ENCODE measurements at places on chromosomes 5 and 9. TPM values are rescaled to one million over a fixed set of nuclear protein-coding genes. Genes with fewer than 3 reads are reported as not detected.

The ZBTB43 gene
- total RNA-seq = 18.8 TPM

GRCh38 chr5:172789687-172790495, 18.9 kb upstream of the DUSP1 start:
- no peak for DNase-seq

DNA sequence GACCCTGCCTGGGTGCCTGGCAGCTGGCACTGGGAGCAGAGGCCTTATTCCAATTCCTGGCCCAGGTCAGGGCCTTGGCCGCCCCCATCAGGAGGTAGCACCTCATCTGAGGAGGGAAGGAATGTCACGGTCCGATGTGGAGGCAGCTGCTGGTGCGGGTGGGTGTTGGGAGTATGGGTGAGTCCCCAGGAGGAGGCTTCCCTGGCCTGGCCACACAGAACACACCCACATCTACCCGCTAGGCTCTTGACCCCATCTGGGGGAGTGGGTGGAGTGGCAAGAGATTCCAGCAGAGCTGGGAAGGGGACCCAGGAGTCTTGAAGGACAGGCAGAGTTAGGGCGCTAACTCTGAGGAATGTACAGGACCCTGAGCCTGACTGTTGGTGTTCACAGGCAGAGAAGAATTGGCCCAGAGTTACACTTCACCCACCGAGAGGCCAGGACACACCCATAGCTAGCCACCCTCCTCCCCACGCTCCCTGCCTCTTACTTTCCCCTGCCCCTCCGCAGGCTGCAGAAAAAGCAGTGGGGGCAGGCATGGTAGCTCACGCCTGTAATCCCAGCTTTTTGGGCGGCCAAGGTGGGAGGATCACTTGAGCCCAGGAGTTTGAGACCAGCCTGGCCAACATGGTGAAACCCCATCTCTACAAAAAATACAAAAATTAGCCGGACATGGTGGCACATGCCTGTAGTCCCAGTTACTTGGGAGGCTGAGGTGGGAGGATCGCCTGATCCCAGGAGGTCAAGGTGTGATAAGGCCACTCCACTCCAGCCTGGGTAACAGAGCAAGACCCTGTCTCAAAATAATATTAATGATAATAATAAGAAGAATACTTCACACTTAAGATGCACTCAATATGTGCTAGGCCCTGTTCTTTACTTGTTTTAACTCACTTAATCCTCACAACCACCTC, 6.0 kb downstream of the OLFML2A start:
- peak; percentile 31 for DNase-seq

The STKLD1 gene
- total RNA-seq = 1.9 TPM

DNA sequence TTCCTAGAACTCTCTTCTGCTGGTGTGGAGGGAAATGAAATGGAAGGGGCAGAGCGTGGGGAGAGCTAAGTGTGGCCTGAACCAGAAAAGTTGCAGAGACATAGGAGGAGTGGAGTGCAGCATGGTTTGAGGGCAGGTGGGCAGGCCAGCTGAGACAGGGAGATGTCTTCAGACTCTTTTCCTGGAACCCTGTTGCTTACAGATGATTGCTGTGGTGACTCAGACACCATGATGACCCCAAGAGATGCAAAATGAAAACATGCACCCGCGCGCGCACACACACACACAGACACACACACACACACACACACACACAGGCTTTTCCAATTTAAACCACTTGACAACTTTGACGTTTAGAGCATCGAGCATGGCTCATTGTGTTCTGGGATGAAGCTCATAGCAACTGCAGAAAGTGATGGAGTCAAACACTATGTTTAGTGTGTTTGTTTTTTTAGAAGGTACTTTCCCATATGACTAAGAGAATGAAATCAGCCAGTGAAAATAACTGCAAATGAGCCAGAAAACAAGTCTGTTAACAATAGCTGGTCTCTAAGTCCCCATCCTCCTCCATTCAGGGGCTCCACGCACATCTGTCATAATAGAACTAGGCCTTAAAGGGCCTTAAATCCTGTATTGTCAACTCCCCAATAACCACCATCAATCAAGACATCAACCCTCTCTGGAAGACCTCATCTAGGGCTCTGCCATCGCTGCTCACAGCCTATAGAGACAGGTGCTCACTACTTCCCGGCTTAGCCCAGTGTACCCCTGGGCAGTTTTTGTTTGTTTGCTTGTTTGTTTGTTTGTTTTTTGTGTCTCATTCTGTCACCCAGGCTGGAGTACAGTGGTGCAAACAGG, 9.6 kb downstream of the TMOD1 start:
- DNase-seq = no peak

DNA sequence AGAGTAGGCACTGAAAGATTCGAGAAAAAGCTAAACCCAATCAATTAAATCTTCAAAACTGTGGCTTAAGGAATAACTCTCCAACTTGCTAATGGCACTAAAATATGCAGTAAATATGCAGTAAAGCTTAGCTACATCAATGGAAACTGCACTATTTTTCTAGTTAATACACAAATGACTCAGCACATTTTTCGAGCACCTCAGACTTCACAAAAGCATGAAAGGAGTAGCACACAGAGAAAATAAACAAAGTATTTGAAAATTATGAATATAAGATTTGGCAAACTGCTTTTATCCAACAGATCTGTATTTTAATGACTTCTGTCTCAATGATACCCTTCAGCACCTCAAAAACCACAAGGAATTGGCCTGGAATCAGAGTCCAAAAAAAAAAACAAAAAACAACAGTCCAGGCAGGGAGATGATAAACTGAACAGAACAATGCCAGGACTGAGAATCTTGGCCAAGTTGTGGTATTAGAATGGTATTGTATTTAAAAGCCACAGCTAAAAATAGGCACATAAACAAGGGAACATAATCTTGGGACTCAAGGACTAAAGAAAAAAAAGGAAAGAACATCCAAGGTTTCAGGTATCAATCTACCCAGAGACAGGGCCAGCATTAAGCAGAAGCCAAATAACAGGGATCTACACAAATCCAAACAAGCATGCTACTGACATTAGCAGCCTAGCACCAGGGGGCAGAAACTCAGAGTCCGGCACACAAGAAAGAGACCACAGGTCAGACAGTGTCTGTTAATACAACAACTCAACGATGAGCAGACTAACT, 21.4 kb downstream of the TMEM245 start:
- no peak for DNase-seq

DNA sequence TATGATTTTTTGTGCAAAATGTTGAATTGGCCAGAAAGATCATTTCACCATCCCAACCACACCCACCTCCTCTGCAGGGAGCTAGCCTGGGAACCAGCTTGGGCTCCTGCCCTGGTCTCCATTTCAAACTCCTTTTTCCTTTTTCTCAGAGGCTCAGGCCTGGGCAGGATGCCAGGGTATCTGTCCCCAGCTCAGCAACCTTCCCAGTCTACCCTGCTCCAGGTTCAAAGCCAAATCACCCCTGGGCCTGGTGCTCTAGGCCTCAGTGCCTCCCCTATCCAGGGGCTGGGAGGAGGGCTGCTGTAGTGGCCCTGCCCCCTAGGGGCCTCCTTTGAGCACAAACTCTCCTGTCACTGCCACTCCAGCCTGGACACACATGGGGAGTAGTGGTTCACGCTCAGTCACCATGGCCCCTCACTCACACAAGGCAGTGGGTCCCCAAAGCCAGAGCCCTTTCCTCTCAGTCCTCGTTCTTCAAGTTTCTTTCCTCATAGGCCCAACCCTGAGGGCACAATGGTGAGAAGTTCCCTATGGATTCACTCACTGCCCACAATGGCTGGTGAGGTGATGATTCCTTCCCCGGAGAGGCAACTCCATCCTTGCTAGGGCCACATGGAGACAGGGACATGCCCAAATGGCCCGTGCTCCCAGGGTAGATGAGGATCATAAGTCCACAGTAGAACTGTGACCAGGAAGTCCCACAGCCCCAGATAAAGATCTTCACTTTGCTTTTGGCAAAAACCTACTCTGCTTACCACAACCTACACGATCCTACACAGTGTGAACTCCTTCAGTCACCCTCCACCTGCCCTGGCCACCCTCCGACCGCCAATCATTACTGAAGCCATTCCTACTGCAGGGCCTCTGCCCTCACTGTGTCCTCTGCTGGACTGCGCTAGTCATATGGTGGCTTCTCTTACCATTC, 1.6 kb upstream of the ST6GALNAC4 start:
- DNase-seq = no peak

DNA sequence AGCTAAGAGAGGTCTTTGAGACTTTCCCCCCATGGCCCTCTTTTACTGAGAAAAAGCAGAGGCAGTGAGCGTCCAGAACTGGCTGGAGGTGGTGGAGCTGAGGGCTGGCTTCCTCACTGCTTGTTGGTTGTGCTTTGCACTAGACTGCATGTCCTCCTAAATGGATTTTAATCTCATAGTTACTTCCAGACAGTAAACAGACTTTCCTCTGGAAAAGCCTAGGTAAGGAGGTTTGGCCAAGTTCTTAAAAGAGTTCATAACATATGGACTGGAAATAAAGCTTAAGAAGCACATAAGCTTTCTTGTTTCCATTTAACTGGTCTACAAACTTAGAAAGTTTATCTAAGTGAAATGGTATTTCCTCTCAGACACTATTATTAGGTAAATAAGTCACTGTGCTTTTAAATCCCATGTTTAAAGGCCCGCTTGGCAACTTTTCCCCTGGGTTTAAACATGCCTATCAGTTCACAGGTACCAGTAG, 2.0 kb downstream of the ASPN start:
- peak; percentile 34 for DNase-seq

DNA sequence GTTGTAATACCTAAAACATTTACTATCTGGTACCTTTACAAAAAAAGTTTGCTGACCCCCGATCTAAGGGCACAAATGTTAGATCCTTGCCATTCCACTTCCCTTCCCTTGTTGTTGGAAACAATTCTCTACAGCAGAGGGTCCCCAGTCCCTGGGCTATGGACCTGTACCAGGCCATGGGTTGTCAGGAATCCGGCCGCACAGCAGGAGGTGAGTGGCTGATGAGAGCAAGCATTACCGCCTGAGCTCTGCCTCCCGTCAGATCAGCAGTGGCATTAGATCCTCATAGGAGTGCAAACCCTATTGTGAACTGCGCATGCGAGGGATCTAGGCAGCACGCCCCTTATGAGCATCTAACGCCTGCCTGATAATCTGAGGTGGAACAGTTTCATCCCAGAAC, 248.5 kb downstream of the AP3B1 start:
- no peak for DNase-seq

The WNK2 gene
- 4.8 TPM for total RNA-seq

GRCh38 chr5:76489877-76490688, 87.0 kb downstream of the IQGAP2 start:
- DNase-seq = no peak

GRCh38 chr9:116264361-116264760, 110.8 kb downstream of the PAPPA start:
- no peak for DNase-seq

The ENHO gene
- total RNA-seq = 0.22 TPM

- no peak for DNase-seq
These were observed 43.1 kb downstream of the HABP4 start for GRCh38 chr9:96492993-96493531.

DNA sequence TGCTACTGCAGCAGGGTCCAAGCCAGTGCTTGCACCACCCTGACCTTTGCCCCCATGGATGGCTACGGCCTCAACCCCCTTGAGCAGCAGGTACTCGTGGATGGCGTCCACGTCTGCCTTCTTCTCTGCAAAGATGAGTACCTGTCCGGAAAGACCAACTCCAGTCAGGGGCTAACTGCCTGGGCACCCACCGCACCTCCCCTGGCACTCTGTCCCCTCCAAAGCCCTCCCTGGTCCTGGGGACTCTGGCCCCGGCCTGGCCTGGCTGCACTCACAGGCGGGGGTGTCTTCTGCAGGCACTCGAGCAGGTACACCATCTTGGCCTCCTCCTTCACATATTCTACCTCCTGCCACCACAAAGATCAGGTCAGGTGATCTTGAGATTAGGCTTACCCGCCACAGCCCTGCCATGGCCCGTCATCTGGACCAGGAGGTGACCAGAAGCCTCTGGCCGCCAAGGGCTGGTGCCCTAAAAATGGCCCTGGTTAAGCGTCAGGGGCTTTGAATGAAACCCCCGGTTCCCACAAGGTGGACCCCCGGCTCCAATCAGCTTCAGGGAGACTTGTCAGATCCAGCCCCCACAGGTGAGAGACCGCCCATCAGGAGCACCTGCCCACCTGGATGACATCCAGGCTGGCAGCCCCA, 3.2 kb upstream of the DOK3 start:
- no peak for DNase-seq

GRCh38 chr5:131302506-131302905, 38.7 kb downstream of the CDC42SE2 start:
- no peak for DNase-seq

The KIAA1958 gene
- 15.3 TPM for total RNA-seq

The REEP2 gene
- 1.9 TPM for total RNA-seq

DNA sequence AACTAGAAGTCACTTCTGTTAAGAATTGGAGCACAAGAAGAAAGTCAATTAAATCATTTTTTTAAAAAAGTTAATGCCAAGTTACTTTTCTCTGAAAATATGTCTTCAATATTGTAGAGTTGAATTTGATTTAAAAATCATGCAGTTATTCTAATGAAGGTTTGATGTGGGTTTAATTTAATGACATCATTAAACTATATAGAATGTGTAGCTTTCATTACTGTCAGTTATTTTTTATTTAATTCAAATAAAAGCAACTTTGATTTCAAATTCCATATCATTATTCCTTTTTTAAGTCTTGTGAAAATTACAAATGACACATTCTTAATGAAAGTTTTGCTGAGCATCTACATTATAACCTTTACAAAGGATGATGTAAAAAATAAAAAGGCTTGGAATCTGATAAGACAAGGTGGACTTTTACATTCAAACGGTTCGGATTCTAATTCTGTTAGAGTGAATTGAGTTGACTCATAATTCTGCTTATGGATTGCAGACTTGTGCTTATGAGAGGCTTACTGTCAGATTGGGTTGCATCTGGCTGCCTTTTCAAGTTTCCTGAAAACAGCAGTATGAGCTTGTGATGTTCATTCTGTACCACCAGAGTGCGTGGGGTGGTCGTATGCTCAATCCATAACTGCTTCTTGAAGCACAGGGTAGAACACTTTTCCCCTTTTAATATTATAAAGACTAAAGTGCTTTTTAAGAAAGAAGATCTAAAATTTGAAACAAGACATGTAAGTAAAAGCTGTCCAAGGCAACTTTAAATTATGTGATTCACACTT, 253.0 kb upstream of the ARRDC3 start:
- no peak for DNase-seq

GRCh38 chr5:102867992-102868662, 113.0 kb downstream of the PAM start:
- DNase-seq = no peak

DNA sequence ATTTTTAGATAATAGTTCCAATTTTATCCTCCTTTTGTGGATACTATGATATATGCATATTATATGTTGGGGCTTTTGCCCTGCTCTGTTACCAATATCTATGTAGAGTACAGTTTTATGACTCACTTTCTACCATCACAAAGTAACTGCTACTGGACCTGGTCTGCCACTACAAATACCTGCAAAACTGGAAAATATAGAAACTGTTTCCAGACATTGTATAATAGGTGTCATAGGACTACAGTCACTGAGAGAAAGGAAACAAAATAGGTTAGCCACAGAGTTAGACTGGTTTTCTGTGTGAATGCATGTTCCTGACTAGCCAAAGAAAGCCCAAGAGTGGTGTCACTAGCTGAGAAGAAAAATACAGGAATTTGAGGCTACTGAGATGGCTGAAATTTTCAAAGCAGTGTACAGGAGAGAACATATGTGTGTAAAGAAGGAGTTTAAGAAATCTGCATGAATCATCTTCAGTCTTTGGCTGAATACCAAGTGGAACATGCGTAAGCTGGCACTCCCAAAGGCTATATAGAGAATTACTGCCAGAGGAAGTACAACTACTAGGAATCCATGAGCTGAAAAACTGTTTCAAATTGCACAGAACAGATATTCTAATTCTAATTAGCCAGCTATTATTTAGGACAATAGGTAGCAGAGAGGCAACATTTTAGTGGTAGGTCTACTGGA, 29.0 kb upstream of the FAM174A start:
- DNase-seq = no peak
